ENCODE measurements at places on chromosomes 6 and 20.

GRCh38 chr6:110075406-110075805 is 97.3 kb downstream of the GPR6 start:
- DNase-seq = no peak

GRCh38 chr20:57332105-57333089 is 2.8 kb downstream of the SPO11 start:
- no peak for DNase-seq

DNA sequence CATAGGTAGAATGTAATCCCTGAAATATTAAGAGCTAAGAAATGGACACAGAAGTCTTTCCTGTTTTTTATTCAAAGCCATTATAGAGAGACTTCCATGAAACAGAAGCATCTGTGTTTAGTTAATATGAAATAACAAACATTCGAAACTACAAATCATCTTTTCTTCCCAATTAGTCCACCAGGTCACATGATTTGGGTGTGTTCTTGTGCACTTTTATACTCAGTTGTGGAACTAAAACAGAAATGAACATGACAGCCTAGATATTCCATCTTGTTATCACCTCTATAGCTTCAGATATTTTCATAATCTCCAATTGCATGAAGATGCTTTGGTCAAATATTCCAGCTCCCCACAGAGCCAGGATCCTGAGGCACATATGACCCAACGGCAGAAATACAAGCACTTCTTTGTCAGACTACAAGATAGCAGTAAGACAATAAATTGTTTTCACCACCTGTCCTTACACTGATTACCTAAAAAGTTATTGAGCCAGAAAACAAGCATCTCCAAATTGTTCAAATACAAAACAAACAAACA is 116.8 kb upstream of the BEND6 start:
- DNase-seq = no peak

GRCh38 chr6:67885081-67886033 is 749.7 kb upstream of the ADGRB3 start:
- no peak for DNase-seq

GRCh38 chr20:9794831-9795230 is 44.0 kb downstream of the PAK5 start:
- DNase-seq = no peak

DNA sequence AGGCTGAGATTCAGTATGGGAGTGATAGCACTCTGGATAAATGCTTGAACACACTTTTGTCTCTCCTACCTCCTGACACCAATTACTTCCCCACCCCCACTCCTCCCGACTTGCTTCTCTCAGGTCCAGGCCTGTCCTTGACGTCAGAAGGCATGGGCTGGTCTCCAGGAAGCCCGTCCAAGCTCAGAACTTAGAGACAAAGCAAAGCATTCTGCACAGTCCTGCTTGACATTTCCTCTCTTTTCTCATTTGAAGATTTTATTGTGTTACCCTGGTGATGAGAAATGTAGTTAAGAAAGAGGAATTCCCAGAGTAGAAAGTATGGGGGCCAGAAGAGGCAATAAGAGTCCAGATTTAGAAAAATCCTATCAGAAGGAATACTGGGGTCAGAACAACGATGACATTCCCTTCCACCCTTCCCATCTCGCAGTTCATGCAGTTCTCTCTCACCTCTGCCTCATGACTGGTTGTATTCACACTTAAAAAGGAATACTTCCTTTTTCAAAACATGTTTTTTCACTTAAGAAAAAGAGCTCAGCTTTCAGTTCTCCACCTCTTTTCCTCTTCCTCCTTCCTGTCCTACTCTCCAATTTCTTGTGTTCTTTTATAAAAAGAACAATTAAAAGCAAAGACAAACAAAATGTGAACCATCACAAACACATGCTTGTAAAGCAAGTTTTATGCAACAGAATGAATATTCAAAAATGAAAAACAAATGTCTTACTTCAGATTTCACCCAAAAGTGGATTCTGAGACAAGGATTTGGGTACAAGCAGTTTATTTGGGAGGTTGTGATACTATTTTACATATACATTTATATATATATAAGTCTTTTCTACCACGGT is 18.5 kb upstream of the FAM184A start:
- no peak for DNase-seq

- DNase-seq = peak; percentile 31
These were observed 51.0 kb upstream of the ZFP64 start for GRCh38 chr20:52242237-52243230.

DNA sequence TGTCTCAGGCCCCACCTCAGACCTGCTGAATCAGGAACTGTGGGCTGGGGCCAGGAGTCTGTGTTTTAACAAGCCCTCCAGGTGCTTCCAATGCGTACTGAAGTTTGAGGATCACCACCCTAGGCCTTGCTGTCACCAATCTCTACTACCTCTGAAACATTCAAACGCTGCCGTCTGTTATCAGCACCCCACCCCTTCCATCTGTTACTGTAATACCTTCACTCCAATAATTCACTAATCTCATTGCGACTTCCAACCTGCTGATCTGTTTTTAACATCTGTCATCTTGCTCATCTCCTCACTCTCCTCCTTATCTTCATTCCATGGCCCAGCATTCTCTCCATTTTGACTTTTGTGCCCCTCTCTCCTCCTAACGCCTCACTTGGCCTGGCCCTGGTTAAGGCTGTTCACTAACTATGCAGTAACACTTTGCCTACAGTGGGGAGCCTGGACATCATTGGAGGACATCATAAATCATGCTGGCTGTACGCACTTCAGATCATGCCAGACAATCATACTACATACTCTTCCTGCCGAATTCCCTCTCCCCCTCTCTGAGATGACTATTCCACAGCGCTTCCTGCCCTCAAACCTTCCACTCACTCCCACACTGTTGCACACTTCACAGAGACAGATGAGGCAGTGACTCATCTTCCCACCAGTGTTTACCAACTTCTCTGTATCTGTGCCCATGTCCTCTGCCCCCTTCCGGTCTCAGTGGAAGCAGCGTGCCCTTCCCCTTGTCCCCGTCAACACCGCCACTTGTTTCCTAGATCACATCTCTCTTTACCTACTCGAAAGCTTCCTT is 3.0 kb upstream of the GUCA1B start:
- peak; percentile 61 for DNase-seq

DNA sequence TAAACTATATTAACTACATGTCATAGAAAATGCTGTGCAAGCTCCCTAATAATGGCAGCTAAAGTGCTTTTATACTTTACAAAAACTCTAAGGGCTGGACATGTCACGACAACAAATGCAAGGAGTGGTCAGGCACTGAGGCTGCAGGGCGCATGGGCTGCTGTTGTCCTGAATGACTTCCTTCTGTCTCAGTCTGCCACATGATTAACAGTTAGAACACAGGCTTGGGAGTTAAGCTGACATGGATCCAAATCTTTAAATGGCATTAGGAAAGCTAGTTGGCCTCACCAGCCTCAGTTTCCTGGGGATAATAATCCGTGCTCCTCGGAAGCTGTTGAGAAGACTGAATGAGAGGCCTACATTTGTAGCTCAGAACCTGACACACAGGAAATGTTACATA is 57.4 kb downstream of the PREP start:
- DNase-seq = no peak

- DNase-seq = no peak
These were observed 40.8 kb downstream of the KCNK17 start for GRCh38 chr6:39273406-39273821.

- DNase-seq = no peak
These were observed at the start of gene IP6K3 for GRCh38 chr6:33746651-33747100. IP6K3 (minus strand) TSS chr6:33746905; CDS start chr6:33735476, 11,429 bp downstream.

DNA sequence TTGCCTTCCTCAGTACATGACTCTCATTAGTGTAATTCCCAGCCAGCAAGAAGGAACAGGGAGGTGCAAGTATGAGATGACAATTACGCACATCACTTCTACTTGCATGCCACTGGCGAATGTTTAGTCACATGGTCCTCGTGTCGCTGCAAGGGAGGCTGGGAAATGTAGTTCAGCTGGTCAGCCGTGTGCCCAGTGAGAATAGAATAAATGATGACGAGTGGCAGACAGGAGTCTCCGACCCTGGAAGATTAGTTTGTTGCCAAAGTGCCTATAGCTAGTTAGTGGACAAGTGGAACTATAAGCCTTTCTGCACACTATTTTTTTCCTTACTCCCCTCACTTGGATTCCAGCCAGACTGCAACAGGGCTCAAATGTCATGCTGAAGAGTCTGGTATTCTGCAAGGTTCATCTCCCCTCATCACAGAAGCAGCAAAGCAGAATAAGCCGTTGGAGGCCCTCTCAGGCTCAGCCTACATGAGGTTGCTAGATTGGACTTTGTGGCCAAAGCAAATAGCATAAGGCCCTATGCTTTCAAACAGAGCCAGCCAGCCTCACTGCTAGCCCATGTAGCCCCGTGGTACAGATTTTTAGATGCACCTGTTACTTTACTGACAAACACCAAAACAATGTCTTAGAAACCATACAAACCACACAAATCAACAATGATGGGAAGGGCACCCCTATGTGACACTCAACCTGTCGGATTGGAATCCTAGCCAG is 9.7 kb downstream of the LINC00237 start:
- DNase-seq = peak; percentile 74

GRCh38 chr20:5484926-5485325 is 168.2 kb upstream of the PROKR2 start:
- DNase-seq = no peak

DNA sequence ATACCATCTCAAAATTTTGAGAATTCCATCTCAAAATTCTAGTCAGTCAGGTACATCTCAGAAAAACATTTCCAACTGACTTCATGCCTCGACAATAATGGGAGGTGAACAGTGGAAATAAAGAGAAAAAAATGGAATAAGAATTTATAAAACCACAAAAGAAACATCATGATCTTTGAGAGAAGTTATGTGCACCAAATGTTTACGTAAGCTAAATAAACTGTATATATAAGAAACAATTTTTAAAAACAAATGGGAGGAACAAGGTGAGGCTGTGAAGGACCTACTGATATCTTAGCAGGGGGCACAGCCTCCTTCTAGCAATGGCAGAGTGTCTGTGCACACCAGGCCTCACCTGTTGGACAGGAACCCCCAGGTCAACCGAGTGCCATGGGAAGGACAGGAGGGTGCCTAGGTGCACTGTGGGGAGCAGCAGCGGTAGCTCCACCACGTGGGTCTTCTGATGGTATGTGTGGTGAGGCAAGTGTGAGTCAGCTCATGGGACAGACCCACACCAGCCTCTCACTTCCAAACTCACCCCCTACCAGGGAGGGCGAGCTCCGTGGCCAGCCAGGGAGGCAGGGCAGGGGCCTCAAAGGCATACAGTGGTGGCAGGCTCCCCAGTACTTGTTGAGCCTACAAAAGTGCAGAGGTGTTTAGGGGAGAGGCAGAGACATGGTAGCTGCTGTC is 23.2 kb downstream of the DIDO1 start:
- DNase-seq = no peak

DNA sequence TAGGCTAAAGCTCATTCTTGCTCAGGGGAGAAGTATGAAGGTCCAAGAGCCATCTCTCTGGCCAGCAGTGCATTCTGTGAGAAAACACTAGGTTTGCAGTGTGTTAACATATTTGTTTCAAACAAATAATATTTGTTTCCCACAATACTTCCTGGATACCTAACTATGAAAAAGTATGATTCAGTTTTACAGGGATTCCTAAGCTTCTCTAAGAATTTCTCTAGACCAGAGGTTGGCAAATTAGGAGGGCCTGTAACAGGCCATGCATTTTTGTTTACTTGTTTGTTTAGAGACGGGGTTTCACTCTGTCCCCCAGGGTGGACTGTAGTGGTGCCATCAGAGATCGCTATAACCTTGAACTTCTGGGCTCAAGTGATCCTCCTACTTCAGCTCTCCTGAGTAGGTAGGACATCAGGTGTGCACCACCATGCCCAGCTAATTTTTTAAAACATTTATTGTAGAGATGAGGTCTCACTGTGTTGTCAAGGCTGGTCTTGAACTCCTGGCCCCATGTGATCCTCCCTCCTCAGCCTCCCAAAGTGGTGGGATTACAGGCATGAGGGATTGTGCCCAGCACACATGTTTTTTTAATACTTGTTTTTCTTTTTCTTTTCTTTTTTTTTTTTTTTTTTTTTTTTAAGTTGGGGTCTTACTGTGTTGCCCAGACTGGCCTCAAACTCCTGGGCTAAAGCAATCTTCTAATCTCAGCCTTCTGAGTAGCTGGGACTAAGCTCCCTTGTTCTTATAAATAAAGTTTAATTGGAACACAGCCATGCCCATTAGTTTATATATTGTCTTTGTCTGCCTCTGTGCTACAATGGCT is 71.7 kb downstream of the ADGRG6 start:
- no peak for DNase-seq

DNA sequence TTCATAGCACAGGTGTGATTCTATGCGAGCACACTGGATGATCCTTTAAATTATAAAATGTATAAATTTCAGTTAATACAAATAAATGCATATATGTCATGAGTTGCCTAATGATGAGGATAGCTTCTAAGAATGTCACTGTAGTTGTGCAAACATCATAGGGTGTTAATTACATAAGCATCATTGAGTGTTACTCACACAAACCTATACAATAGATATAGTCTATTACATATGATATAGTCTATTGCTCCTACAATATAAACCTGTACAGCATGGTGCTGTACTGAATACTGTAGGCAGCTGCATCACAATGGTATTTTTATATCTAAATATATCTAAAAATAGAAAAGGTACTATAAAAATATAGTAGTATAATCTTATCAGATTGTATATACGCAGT is 159.0 kb downstream of the PTPRK start:
- DNase-seq = no peak

DNA sequence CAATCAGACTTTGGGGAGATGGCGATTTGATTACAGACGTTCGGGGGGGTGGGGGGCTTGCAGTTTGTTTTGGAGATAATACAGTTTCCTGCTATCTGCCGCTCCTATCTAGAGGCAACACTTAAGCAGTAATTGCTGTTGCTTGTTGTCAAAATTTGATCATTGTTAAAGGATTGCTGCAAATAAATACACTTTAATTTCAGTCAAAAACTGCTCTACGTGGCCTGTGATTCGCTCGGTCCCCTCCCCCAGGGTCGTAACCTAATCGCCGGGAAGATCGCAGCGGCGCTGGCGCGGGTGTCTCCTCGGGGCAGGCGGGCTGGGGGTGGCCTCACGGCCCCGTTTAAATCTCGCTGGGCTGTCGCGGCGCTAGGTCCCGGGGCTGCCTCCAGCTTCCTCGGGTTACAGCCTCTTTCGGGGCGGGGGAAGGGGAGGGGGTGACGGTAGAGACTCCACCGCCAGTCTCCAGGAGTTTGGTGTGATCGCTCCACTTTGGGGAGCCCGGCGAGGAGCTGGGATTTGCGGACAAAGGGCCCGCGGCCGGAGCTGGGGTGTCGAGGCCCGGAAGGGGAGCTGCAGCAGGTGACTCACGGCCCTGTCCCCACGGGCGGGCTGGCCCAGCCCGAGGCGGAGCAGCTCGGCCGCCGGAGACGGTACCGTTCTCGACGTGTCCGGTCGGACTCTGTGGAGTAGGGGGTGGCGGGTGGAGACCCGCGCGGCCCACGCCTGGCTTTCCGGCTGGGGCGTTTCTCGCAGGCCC is 4.2 kb downstream of the FOXC1 start:
- peak; percentile 66 for DNase-seq

DNA sequence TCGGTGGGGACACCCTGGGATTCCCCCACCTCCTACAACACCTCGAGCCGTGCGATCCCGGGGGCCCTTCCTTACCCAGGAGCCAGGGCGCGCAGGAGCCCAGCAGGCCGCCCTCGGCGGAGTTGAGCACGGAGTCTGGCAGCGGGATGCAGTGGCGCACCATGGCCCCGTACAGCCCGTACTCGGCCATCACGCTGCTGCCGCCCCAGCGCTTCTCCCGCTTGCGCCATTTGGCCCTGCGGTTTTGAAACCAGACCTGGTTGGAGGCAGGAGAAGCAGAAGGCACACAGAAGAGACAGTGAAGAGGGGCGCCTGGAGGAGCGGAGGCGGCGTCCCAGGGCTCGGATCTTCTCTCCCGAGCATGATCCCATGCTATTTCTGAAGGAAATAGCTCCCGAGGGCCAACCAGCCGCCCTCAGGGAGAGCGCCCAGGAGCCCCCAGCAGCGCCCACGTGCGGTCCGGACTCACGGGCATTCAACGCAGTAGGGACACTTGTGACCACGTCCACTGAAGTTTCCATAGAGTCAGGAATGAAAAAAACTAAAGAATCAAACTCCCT is 4.3 kb downstream of the VSX1 start:
- no peak for DNase-seq
